ENCODE measurements at places on chromosomes 5 and 9.

DNA sequence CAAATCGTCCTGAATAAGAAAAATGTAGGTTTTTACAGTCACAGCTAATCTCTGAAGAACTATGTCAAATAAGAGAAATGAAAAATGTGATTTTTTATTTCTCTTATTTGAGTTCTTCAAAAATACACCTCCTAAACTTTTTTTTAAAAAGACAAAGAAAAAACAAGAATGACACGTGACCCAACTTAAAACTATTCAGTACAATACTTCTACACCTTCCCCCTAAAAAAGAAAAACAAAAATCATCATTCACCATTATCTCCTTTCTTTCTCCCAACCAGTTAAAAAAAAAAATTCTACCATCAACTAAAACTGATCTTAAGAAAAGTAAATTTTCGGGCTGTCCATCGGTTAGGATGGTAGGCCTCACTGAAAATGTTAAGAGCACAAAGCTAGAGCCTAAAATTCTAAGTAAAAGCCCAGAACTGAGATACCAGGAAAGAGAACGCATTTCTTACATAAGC is 2.1 kb downstream of the RNF145 start:
- DNase-seq: no peak

DNA sequence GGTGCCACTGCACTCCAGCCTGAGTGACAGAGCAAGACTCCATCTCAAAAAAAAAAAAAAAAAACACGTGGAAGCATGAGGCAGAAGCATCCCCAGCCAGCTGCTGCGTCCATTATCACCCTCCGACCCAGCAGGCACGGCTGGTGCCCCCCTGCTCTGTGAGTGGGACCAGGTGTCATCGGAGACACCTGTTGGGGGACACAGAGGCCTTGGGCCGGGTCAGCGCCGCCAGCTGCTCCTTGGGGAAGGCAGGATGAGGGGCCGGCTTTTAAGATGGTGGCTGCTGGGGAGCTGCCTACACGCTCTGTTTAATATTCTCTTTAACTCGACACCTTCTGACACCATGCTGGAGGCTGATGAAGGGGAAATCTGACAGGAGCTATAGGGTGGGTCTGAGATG is 80.2 kb upstream of the RUFY1 start:
- no peak for DNase-seq

- DNase-seq: no peak
These were observed 56.5 kb upstream of the SPDL1 start for GRCh38 chr5:169527066-169527465.

DNA sequence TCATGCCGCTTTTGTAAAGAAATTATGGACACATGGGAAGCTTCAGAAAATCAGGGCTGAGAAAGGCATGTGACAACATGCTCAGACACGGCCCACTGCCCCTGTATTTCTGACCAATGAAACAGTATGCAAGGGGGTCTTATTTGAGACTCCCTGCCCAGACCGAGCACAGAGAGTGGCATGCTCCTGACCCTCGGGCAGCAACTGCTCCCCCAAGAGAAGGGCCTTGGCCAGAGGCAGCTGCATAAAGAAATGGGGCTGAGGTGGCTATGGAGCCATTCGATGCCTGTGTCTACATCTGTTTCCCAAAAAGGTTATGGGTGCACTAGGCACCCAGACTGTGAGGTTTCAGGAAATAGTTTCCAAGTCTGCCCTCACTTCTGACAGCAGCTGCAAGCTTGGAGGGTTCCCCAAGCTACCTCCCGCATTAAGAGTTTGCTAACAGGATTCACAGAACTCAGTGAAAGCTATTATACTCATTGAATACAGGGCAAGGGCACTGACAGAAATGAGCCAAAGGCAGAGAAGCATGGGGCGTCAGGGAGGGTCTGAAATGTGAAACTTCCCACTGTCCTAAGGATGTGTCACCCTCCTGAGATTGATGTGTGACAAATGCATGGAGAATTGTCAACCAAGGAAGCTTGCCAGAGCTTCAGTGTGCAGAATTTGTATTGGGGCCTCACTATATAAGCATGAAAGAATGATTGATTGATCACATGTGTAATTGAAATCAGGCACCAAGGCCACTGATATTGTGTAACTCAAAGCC is 94.3 kb downstream of the DAP start:
- DNase-seq: no peak

- no peak for DNase-seq
These were observed 11.4 kb downstream of the FOXE1 start for GRCh38 chr9:97864396-97864795.

GRCh38 chr9:81581986-81582385 is 107.4 kb downstream of the TLE1 start:
- DNase-seq: no peak

DNA sequence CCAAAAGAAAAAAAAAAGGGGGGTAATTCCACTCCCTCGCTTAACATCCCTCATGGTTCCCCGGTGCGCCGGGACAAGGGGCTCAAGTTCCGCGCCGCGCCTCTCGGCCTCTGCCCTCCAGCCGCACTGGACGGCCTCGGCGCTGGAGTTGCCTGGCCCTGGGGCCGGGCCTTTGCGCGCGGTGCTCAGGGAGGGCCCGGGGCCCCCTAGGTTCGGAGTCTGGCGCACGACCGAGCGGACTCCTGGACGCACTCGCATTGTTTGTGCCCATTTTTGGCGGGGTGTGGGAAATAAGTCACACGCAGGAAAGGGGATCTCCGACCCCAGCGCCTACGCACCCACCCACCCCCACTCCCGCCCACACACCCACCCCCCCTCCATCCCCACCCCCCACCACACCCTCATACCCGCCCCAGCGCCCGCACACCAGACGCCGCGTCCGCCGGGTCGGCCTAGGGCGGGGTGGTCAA is 381 bp downstream of the MED22 start:
- DNase-seq: no peak

DNA sequence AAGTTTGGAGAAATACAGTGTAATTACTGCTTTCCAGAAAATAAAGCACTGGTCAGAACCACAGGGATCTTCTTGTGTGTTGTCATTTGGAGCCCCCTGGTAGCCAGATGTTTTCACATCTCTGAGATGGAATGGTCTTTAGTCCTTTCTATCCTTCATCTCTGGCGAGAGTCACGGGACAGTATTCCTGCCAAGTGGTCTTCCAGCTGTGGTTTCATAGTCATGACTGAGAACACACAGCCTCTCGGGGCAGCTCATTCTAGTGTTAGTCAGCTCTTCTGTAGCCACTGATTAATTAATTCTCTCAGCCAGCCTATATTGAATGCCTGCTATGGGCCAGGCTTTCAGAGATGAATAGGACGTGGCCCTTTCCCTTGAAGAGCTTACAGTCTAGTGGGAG is 34.1 kb downstream of the HMGXB3 start:
- DNase-seq: no peak
